ENCODE measurements at places on chromosomes 3 and 15.

- no peak for DNase-seq
Observed at GRCh38 chr15:56950979-56951378, 32.5 kb downstream of the TCF12 start.

- no peak for DNase-seq
Observed at GRCh38 chr15:48501208-48501607, 144.3 kb downstream of the FBN1 start.

DNA sequence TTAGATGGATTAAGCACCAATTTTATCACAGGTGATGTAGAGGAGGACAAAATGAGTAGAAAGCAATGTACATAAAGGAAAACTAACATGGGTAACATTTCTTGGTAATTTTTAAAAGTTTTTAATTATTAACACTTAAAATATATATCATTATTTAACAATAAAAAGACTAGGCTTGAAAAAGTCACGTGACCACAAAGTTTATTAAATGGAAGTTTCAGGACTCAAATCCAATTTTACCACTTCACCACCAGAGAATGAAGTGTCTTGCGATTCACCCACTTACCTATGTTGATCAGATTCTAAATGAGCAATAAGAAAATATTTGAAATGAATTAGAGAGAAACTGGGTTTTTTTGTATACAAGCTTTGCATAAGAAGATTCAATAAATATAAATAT, 721.3 kb downstream of the GBE1 start:
- DNase-seq: no peak

DNA sequence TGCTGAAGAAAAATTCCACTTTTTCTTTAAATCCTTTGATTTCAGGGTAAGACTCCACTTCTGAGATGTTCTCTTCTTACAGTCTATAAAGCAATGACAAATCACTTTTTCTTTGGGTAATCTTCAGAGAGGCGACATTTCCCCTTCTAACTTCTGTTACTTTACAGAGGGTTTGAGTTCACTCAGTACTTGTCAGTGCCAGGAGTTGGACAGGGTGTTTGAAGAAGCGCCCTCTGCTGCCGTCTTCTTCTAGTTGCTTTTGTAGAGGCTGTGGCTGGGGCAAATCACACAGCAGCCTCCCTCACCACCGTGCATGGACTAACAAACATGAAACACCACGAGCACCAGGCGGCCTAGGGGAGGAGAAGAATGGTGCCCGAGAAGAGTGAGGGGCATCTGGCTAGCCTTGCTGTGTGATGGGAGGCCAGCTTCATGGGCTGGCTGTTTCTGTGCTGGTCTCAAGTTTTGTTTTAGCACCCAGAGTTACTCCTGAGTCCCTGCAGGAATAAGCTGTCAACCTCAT, at the start of gene CD80:
Gene CD80, minus strand, starts transcription at position 174 of the 523 bp plus-strand sequence. CDS start 1,886 bp downstream, outside the sequence.
- DNase-seq: no peak

- no peak for DNase-seq
Observed at GRCh38 chr3:195736866-195737490, 16.2 kb downstream of the MUC20 start.

GRCh38 chr15:63502843-63503738, 1.3 kb upstream of the USP3 start:
- DNase-seq: no peak

DNA sequence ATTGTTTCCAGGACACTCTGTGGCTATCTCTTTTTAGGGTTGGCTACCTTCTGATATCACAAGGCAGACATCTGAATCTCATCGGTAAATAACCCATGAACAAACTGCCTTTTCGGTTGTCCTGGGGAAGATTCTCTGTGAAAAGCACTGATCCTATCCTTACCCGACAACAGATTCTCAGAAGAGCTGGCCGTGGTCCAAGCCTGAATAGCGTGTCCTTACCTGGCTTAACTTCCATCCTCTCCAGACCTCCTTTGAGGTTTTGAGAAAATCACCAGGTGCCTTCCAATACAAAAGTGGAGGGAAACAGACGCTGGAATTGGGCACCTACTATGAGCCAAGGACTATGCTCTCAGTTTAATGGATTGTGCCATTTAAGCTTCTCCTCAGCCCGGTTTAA, 87.4 kb upstream of the ARHGEF3 start:
- DNase-seq: no peak

DNA sequence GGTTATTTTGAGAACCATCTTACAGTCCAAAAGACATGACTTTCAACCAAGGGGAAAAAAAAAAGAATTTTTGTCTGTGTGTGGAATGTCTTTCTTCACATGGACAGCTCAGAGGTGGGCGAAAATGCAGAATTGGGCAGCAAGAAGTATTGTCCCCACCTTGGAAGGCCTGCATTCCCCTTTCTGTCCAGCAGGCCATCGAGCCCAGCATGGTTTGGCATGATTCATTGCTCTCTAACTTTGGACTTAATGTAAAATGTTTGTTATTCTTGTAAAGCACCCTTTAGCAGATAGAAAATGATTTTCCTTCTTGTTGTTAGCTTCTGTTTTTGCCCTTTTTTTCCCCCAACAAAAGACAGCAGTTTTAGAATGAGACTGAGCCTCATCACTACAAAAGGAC, 12.4 kb downstream of the MYO1E start:
- DNase-seq: no peak

GRCh38 chr15:56978898-56979662, 60.6 kb downstream of the TCF12 start:
- DNase-seq: no peak

GRCh38 chr15:22978691-22979237, 1.4 kb downstream of the CYFIP1 start:
- no peak for DNase-seq

DNA sequence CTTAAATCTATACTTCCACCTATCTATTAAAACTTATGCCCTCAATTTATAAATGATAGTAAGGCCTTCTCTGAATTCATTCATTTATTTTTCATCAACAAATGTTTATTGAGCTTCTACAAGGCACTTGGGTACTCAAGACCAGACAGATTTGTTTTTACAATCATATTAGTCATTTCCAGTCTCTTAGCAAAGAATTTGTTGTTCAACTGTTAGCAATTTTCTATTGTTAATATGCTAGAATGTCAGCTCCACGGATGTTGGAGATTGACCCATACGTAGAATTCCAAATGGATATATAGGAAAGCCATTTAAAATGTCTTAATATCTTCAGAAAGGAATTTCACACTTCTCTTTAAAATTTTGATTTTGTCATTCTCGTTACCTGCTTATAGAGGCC, 36.7 kb downstream of the ZBTB38 start:
- DNase-seq: no peak

DNA sequence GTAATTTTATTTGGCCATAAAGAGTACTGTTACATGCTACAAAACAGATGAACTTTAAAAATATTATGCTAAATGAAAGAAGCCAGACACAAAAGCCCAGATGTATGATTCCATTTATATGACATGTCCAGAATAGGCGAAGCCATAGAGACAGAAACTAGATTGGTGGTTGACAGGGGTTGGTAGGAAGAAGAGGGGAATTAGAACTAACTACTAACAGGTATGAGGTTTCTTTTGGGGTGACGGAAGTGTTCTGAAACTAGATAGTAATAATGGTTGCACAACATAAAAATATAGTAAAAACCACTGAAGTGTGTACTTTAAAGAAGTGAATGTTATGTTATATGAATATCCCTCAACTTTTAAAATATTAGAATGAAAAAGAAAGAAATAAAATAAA, 66.1 kb downstream of the GBE1 start:
- no peak for DNase-seq

- peak; percentile 71 for DNase-seq
Observed at GRCh38 chr3:78734048-78734637, 1033.7 kb downstream of the ROBO1 start.

DNA sequence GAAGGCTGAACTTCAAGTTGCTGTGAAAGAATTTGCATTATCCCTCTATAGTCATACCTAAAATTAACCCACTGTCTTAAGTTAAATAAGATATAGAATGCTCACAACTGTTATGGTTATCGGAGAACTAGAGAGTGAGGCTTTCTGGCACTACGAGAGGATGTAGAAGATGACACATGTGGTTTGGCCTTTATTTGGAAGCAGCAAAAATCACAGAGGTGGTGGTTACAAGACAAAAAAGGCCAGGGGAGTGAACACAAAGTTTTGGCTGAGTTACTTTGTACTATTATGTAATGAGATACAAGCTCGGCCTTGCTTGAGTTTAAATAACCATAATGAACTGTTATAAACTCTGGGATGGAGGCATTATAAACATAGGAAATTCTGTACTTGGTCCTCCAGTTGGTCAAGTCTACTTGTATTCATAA, 78.3 kb upstream of the ICE2 start:
- no peak for DNase-seq

DNA sequence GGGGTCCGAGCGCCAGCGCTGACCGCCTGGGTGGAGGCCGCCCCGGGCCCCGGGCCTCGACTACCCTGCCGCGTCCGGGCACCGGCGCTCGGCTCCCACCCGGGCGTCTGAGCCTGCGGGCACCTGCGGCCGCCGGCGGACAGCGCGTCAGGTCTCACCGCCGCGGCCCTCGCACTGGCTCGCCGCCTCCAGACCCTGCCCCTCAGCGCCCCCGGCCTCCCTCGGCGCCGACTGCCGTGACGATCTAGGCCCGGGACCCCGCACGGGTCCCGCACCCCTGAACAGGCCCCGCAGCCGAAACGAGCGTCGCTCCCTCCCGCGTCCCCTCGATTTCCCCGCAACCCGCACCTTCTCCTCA, 297 bp downstream of the PRC1 start:
- no peak for DNase-seq

DNA sequence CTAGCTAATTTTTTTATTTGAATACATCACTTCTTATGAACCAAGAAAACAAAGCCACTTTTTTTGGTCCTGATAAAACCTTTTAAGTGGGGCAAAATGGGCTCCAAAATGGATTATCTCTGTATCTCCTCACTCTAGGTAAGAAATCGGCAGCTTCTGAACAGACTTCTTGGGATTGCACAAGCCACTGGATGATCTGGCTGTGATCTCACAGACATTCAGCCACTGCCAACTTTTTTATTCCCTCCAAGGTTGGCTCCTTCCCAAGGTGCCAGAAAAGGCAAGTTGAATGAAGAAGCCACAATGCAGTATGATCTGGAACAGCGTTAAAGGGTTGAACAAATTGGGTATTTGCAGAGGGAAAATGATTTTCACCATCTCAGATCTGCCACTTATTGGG, 73.2 kb downstream of the PRICKLE2 start:
- no peak for DNase-seq

DNA sequence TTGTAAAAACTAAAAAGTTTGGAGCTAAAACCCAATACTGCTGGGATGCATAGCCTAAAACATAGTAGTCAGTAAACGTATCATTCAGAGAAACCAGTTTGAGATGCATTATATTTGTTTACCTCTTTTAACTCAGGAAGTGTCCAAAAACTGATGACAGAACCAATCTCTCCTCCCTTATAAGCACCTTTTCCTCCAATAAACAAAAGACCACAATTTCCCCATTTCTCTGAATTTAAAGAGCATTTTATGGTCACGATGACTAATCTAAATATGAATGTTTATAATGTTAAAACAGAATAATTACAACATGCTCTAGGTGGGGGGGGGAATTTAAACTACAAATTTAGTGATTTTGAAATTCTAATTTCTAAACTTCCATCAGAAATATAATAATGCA, 58.5 kb downstream of the CEP63 start:
- DNase-seq: no peak

GRCh38 chr3:98026425-98027084, 8.6 kb downstream of the GABRR3 start:
- no peak for DNase-seq

DNA sequence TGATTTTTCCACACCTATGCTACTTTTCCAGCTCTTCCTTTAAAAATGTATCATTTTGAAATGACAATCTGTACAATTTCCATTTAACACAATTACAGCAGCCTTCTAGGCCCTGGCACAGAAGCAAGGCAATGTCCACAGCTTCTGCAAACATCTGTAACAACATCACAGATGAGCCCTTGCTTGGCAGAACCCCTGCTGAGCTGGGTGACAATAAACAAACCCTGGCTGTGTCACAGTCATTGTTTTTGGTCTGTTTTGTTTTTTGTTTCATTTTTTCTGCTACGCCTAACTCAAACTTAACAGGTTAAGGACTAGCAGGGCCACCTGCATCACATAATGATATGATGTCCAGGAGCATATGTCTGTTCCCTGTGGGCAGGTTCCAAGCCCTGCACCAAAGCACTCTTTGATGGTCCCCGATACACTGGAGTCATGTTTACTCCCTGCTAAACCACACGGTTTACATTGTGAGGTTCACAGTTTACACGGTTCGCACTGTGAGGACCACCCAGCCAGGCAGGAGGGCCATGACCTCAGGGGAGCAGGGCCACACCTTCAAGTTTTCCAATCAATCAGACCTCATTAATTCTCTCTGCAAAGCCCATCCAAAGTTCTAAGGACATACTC, 186.8 kb upstream of the CHRNA7 start:
- no peak for DNase-seq

DNA sequence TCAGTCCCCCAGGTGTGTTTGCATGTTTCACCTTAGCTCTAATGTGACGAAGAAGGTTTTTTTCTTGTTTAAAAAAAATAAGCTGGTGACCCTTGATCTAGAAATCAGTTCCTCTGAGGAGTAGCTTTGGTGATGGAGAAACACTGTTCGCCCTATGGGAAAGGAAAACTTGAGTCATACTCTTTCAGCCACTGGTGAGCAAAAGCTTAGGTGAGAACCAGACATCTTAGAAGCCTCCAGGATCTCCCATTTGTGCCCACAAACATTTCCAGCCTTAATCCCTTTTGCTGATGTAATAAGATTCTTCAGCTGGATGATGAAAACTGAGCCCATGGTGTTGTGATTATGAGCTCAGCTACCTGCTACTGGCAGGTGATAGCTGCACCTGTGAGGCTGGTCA, 37.8 kb downstream of the SLC27A2 start:
- no peak for DNase-seq

DNA sequence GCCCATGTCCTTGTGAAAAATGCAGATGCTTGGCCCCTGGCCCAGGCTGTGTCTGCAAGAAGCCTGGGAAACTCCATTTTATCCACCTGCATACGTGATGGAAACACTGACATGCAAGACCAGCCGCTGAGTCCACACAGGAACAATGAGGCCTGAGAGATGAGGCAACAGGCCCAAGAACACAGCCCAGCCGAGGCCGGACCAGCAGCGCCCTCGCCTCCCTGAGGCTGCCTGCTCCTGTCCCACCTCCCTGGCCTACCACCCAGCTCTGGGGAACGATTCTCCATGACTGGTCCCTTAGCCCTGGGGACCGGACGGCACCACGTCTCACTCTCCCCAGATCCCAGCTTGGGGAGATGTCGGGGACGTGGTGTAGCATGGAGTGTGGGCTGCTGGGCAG, 47.5 kb downstream of the HMCES start:
- DNase-seq: no peak

GRCh38 chr3:16522834-16523233, 9.3 kb upstream of the RFTN1 start:
- no peak for DNase-seq

- no peak for DNase-seq
Observed at GRCh38 chr15:59654046-59654445, 3.3 kb downstream of the GTF2A2 start.

DNA sequence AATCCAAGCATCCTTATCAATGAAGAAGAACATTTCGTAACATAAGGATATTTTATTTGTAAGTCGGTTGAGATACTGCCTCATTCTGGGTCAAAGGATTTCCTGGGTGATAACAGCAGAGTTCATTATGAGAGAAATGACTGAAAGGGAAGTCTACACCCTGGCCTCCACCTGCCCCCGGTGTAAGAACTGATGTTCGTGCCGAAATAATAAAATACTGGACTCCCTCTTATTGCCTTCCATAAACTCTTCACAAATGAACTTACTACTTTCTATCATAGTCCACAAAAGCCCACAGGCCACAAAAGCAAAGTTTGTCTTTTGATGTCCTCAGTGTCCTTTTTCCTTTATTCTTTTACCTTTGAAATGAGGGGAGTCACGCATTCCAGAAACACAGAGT, 174.4 kb downstream of the SERPINI1 start:
- DNase-seq: no peak
